Activated T-helper 2 cell treated with anti-CD3 and anti-CD28 coated beads, Interferon-gamma antibody, Interleukin-2, Interleukin-4, amounts not matched to agents 10 μg/mL and 5 μg/mL and 100 μg/mL, durations not matched to agents 14 hours and 24 hours and 36 hours (primary cell): ENCODE measurements at places on chromosomes 2 and 18.
A peak's percentile ranks its signal among the peaks of the same experiment; 100 is the strongest.

DNA sequence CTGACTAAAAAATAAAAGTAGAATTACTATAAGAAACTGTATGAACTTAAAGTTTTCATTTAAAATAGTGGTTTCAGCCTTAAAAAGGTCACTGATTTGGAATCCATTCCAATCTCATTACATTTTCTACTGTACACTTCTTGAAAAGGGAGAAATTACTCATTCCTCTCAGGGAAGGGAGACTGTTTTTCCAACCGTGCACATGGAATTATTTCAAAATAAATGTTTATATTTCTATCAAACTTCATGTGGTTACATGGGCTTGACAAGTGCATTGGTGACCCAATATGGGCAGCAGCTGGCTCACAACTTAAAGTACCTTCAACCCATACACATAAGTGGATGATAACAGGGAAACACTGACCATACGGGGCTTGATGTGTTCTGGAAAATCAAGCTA is 324.5 kb upstream of the THUMPD2 start:
- H3K27me3 ChIP-seq: no peaks in the 10 kb centered on the region
- H3K36me3 ChIP-seq: peaks cover 13% of the 10 kb centered on the region
- H3K27ac ChIP-seq: no peak overlapping the region
- H3K4me1 ChIP-seq: peaks cover 12% of the 10 kb centered on the region
- no peak overlapping the region for H3K4me3 ChIP-seq

GRCh38 chr18:49096021-49096420 is 145.3 kb upstream of the SMAD7 start:
- no peak overlapping the region for H3K4me3 ChIP-seq
- H3K27ac ChIP-seq: no peak overlapping the region
- peaks cover 16% of the 10 kb centered on the region for H3K4me1 ChIP-seq
- DNase-seq: no peak

- peaks cover 53% of the 10 kb centered on the region for H3K27me3 ChIP-seq
- H3K36me3 ChIP-seq: no peaks in the 10 kb centered on the region
- peaks cover 10% of the 10 kb centered on the region for H3K4me1 ChIP-seq
- DNase-seq: no peak
These were observed 18.4 kb upstream of the ITM2C start for GRCh38 chr2:230846360-230846759.

- H3K4me1 ChIP-seq: peaks cover 33% of the 10 kb centered on the region
- H3K36me3 ChIP-seq: no peaks in the 10 kb centered on the region
- no peak for DNase-seq
- H3K4me3 ChIP-seq: no peak overlapping the region
- no peak overlapping the region for H3K27ac ChIP-seq
These were observed 46.3 kb upstream of the CREB1 start for GRCh38 chr2:207483477-207483876.

GRCh38 chr18:908758-909724 is 4.4 kb downstream of the ADCYAP1 start:
- no peak for DNase-seq
- H3K36me3 ChIP-seq: peaks cover 3% of the 10 kb centered on the region
- peaks cover 9% of the 10 kb centered on the region for H3K4me1 ChIP-seq
- peak overlapping the region; percentile 51 for H3K4me3 ChIP-seq
- no peak overlapping the region for H3K27ac ChIP-seq

DNA sequence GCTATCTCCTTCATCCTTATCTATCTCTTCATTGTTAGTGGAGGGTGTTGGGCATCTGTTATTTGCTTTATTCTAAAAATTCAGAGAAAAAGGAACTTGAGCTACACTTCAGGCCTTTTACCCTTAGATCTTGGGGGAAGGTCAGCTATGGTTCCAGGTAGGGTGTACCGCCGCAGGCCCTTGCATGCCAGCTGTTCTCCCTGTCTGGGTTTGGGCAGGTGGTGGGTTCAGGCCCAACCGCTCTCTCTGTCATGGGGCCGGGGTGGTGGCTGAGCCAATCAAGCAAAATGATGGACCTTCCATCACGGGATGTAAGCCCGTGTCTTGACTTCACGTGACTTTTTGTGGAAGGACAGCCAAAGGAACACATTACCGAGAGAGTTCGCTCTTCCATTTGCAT is 231.1 kb downstream of the LDLRAD4 start:
- H3K4me3 ChIP-seq: no peak overlapping the region
- no peaks in the 10 kb centered on the region for H3K36me3 ChIP-seq
- DNase-seq: no peak

DNA sequence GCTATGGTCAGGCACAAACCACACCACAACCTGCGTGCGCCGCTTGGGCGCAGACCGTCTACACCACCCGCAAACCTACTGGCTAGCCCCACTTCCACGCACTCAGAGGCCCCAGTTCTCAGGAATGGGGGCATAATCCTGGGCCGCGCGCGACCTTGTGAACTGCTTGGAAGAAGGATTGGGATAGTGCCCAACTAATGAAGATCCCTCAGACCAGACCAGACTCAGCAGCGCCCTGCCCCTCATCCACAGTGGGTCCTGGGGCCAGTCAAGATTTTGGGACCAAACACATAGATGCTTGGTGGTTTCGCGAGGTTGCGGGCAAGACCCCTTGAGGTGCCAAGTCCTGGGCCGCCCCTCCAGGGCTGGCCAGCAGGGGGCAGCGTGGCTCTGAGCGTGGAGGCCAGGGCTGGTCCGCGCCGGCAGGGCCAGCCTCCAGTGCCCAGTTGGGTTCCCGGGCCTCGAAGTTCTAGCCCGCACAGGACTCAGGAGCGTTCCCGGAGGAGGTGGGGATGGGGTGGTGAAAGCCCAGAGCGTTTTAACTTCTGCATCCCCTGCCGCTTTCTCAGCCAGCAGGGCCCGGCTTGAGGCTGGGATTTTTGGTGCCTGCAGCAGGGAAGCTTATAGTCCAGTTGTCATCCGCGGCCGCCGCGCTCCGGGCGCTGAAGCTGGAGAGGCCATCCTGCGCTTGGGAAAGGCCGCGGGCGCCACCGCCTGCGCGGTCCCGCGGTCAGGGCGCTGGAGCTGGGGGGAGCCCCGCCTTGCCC is 8.3 kb downstream of the OSR1 start:
- H3K4me3 ChIP-seq: no peak overlapping the region
- H3K27ac ChIP-seq: no peak overlapping the region
- DNase-seq: no peak
- peaks cover 55% of the 10 kb centered on the region for H3K27me3 ChIP-seq
- H3K36me3 ChIP-seq: peaks cover 5% of the 10 kb centered on the region

DNA sequence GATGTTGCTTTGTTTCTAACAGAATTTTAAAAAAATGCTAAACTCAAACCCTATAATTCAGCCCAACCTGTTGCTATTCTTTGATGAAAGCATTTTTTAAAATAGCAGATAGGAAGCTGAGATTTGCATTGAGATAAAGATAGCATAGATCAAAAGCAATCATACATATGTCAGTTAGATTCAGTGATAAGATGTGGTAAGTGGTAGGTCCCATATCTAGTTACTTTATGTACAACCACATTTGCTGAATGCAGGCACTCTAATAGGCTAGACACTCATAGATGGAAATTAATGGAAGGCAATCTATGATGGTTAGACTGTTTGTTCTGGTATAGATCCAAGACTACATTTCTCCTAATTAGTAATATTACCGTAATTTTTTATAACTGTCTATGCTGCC is 27.2 kb upstream of the C1D start:
- H3K4me1 ChIP-seq: peaks cover 34% of the 10 kb centered on the region
- H3K4me3 ChIP-seq: no peak overlapping the region
- H3K36me3 ChIP-seq: no peaks in the 10 kb centered on the region
- H3K27me3 ChIP-seq: peaks cover 6% of the 10 kb centered on the region

DNA sequence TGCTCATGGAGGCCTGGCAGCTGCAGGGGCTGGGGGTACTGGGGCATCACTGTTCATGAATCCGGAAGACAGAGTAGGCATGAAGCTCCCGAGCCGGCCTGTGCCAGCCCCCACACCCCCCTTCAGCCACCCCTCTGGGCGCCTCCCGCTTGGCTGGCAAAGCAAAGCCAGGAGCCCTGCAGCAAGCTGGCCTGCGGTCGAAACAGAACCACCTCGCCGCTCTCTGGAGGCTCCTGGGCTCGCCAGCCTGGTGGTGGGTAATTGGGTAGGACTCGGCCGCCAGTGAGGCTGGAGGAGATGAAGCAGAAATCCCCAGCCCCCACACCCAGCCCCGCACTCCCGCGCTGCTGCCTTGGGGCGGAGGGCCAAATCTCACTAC is 70.9 kb upstream of the GPC1 start:
- H3K4me3 ChIP-seq: no peak overlapping the region
- H3K36me3 ChIP-seq: no peaks in the 10 kb centered on the region
- no peaks in the 10 kb centered on the region for H3K27me3 ChIP-seq
- H3K27ac ChIP-seq: no peak overlapping the region

- no peak for DNase-seq
- no peak overlapping the region for H3K27ac ChIP-seq
- no peaks in the 10 kb centered on the region for H3K27me3 ChIP-seq
- no peak overlapping the region for H3K4me3 ChIP-seq
- H3K4me1 ChIP-seq: no peaks in the 10 kb centered on the region
- no peaks in the 10 kb centered on the region for H3K36me3 ChIP-seq
These were observed 72.2 kb downstream of the MAP2 start for GRCh38 chr2:209495855-209496585.
